ENCODE measurements at places on chromosomes 5 and 9. TPM values are rescaled to one million over a fixed set of nuclear protein-coding genes. Genes with fewer than 3 reads are reported as not detected.

DNA sequence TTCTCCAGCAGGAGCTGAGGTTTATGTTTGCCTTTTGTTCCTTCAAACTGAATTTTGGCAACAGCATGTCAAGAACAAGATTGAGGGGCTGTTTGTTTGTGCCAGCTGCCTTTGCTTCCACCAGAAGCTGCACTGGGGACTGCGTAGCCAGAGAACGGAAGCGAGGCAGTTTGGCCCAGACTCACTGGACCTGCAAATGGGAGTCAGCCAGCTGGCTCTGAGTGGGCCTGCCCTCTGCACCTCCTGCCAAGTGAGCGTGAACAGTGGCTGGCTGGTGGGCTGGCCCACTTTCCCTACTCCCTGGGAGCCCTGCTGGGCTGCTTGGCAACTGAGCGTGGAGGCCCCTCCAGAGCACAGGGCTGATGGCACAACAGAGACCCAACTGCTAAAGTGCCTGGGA is 111.6 kb downstream of the GALNT10 start:
- no peak for DNase-seq
- H3K27ac ChIP-seq = no peak overlapping the region
- no peaks in the 10 kb centered on the region for H3K4me1 ChIP-seq
- H3K4me3 ChIP-seq = no peak overlapping the region
- H3K36me3 ChIP-seq = no peaks in the 10 kb centered on the region
- H3K27me3 ChIP-seq = no peaks in the 10 kb centered on the region

DNA sequence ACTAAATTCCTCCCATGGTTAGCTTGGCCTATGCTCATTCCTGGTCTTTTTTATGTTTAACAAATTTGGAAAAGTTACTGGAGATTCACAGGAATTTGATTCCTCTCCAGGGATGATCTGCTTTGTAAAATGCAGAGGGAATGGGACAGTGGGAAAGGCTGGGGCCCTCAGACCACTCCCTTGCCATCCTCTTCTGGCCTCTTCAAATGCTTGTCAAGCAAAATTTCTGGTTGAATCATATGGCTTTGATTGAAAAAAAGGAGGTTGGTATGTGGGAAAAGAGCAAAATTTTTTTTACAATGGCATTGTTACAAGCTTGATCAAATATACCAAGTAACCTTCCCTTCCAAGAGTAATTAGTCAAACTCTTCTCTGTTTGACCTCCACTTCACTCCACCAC is 225.1 kb downstream of the PIK3R1 start:
- H3K4me3 ChIP-seq = no peak overlapping the region
- no peaks in the 10 kb centered on the region for H3K36me3 ChIP-seq
- H3K27ac ChIP-seq = peak overlapping the region; percentile 30
- H3K27me3 ChIP-seq = no peaks in the 10 kb centered on the region
- DNase-seq = no peak

GRCh38 chr9:86098824-86099700 is at the start of gene GOLM1:
Gene GOLM1, minus strand, starts transcription at chr9:86099558. Its CDS starts 20,238 bp downstream, at chr9:86079320.
- H3K36me3 ChIP-seq = no peaks in the 10 kb centered on the region
- peak within 1 kb of the TSS; percentile 86 for H3K27ac ChIP-seq
- no peaks in the 10 kb centered on the region for H3K4me1 ChIP-seq
- H3K27me3 ChIP-seq = no peaks in the 10 kb centered on the region
- no peak for DNase-seq
- peak within 1 kb of the TSS; percentile 73 for H3K4me3 ChIP-seq

- H3K36me3 ChIP-seq = no peaks in the 10 kb centered on the region
- no peaks in the 10 kb centered on the region for H3K4me1 ChIP-seq
- H3K4me3 ChIP-seq = no peak overlapping the region
- no peaks in the 10 kb centered on the region for H3K27me3 ChIP-seq
- no peak for DNase-seq
These were observed 668.8 kb upstream of the RGMB start for GRCh38 chr5:98104454-98105188.

DNA sequence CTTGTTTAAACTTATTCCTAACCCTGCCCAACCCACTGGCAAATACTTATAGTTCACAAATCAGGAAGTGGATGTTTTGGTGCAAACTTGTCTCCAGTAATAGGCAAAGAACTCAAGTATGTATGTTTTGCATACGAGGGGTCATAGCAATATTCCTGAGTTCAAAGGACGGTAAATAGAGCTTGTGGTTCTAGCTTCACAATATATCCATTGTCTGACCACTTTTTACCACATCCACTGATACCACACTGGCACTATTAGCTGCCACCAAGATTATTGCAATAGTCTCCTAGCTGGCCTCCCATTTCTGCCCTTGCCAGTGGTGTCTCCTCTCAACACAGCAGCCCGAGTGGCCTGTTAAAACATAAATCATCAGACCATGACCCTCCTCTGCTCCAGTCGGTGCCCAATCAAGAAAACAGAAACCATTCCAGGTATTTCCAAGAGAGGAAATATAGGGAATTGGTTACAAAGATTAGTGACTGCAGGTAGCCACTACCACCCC is 17.0 kb downstream of the GRXCR2 start:
- H3K4me1 ChIP-seq = no peaks in the 10 kb centered on the region
- DNase-seq = no peak
- H3K27me3 ChIP-seq = no peaks in the 10 kb centered on the region
- H3K27ac ChIP-seq = peak overlapping the region; percentile 69
- no peaks in the 10 kb centered on the region for H3K36me3 ChIP-seq

DNA sequence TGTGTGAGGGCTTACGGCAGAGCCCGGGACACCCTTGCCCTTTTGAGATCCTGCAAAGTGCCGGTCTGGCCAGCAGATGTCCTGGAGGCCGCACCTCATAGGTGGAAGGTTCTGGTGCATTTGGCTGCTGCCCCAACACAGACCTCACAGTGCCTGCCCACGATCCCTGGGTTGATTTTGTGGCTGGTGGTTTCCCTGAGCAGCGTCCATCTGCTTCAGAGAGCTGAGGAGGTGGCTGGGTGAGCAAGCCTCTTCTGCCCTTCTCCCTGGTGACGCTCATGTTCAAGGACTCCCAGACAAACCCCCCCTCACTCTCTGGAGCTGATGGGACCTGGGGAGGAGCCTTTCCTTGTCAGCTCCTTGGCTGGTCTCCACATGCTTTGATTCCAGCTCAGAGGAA is 18.9 kb downstream of the BNIP1 start:
- DNase-seq = no peak
- H3K27ac ChIP-seq = no peak overlapping the region
- H3K4me1 ChIP-seq = no peaks in the 10 kb centered on the region
- no peaks in the 10 kb centered on the region for H3K27me3 ChIP-seq
- no peak overlapping the region for H3K4me3 ChIP-seq

DNA sequence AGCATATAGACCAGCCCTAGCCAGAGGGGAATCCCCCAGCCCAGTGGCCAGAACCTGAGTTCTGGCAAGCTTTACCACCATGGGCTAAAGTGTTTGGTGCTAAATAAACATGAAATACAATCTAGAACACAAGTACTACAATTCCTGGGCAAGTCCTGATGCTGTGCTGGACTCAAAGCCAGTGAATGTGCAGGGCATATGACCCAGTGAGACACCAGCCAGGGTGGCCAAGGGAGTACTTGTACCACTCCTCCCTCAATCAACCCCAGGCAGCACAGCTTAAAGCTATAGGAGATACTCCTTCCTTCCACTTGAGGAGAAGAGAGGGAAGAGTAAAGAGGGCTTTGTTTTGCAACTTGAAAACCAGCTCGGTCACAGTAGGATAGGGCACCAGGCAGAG is 63.6 kb downstream of the SSBP2 start:
- H3K36me3 ChIP-seq = no peaks in the 10 kb centered on the region
- H3K27ac ChIP-seq = no peak overlapping the region
- no peak overlapping the region for H3K4me3 ChIP-seq
- no peak for DNase-seq

GRCh38 chr5:2353871-2354440 is 397.5 kb downstream of the IRX2 start:
- H3K36me3 ChIP-seq = no peaks in the 10 kb centered on the region
- H3K4me3 ChIP-seq = no peak overlapping the region
- no peaks in the 10 kb centered on the region for H3K4me1 ChIP-seq
- no peak for DNase-seq
- no peak overlapping the region for H3K27ac ChIP-seq
- H3K27me3 ChIP-seq = no peaks in the 10 kb centered on the region

- no peak overlapping the region for H3K27ac ChIP-seq
- H3K4me3 ChIP-seq = no peak overlapping the region
- no peaks in the 10 kb centered on the region for H3K36me3 ChIP-seq
- no peaks in the 10 kb centered on the region for H3K27me3 ChIP-seq
- DNase-seq = no peak
- no peaks in the 10 kb centered on the region for H3K4me1 ChIP-seq
These were observed 436.7 kb downstream of the CTNND2 start for GRCh38 chr5:11467588-11467987.

DNA sequence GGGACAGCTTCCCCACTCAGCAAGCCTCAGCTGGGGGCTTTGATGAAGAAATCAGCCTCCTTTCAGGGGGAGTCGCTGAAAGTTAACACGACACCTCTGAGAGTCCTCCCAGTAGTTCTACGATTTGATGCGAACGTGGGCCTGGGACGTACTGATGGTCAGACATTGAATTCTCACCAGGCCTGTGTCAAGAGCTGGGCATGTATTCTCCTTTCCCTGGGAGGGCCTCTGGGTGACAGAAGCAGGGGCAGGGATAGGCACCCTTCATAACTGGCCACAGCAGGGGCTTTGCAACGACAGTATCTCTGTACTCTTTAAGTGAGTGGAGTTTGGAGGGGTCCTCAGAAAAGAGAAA is 15.6 kb upstream of the COL5A1 start:
- no peak overlapping the region for H3K27ac ChIP-seq
- peaks cover 32% of the 10 kb centered on the region for H3K27me3 ChIP-seq
- no peaks in the 10 kb centered on the region for H3K36me3 ChIP-seq
- no peak overlapping the region for H3K4me3 ChIP-seq
- no peaks in the 10 kb centered on the region for H3K4me1 ChIP-seq

- H3K36me3 ChIP-seq = no peaks in the 10 kb centered on the region
- DNase-seq = no peak
- no peak overlapping the region for H3K27ac ChIP-seq
- H3K4me3 ChIP-seq = no peak overlapping the region
- no peaks in the 10 kb centered on the region for H3K27me3 ChIP-seq
These were observed 77.9 kb downstream of the FBXL7 start for GRCh38 chr5:15577831-15578230.

DNA sequence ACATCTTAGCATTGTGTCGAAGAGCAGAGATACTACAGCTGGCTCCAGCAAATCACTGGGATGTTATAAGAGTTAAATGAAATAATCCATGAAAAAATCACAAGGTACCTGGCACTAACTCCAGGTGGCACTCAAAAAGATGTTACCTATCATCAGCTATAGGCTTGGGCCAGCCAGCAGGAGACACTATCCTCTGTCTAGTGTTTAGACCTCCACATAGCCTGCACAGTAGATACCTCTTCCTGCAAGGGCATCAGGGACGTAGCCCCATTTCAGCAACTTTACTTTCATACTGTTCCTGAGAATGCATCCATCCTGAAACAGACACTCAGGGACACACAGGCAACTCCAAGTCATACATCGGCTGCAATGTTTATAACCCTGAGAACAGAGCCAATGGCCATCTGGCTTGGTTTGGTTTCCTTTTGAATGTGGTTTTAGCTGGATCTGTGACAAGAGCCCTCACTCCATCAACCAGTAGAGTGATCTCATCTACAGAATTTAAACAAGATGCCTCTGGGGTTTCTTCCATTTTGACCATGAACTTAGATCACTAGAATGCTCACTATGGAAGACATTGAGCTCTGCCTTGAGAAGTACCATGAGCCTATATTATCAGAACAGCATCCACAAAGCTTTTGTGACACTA is 69.9 kb downstream of the TLE1 start:
- no peak overlapping the region for H3K27ac ChIP-seq
- no peak for DNase-seq
- H3K4me1 ChIP-seq = no peaks in the 10 kb centered on the region
- H3K27me3 ChIP-seq = no peaks in the 10 kb centered on the region
- no peaks in the 10 kb centered on the region for H3K36me3 ChIP-seq

DNA sequence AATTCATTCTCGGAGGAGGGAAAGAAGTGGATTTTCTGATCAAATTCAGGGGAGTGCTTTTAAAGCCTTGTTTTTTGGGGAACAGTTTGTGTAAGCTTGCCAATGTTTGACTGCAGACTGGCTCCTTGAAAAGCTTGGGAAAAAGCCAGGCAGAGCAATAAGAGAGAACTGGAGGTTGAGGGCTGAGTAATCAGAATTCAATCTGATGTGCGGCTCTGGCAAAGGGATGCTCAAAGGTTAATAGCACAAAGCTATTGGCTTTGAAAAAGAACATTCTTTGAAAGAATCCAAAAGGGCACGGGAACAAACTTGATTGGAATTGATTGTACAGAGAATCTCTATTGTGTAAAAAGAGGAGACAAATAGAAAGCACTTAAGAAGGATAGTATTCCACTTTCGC is 279.3 kb downstream of the YTHDC2 start:
- H3K27me3 ChIP-seq = no peaks in the 10 kb centered on the region
- H3K27ac ChIP-seq = no peak overlapping the region
- H3K4me3 ChIP-seq = no peak overlapping the region
- no peaks in the 10 kb centered on the region for H3K36me3 ChIP-seq
- no peaks in the 10 kb centered on the region for H3K4me1 ChIP-seq

- no peak overlapping the region for H3K27ac ChIP-seq
- no peak overlapping the region for H3K4me3 ChIP-seq
- no peak for DNase-seq
- no peaks in the 10 kb centered on the region for H3K4me1 ChIP-seq
- no peaks in the 10 kb centered on the region for H3K36me3 ChIP-seq
These were observed 66.1 kb upstream of the ADRA1B start for GRCh38 chr5:159850160-159850559.

DNA sequence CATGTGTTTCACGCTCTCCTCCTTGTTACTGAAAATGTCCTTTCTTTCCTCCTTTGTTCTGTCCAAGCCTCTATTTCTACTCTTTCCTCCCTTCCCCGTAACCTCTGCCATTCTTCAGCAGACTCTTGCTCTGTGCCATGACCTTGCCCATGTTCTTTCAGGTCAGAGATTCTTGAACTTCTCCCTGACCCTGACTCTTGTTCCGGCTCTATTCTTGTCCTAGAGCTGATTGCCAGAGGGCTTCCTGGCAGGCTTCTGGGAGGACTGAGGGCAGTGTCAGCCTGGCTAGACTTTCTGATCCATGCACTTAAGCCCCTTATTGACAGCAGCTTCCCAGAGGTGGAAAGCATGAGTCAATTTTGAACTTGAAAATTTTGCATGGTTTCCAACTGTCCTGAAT is 174.2 kb downstream of the TMEM161B start:
- H3K4me3 ChIP-seq = no peak overlapping the region
- DNase-seq = no peak
- no peak overlapping the region for H3K27ac ChIP-seq
- H3K27me3 ChIP-seq = no peaks in the 10 kb centered on the region

DNA sequence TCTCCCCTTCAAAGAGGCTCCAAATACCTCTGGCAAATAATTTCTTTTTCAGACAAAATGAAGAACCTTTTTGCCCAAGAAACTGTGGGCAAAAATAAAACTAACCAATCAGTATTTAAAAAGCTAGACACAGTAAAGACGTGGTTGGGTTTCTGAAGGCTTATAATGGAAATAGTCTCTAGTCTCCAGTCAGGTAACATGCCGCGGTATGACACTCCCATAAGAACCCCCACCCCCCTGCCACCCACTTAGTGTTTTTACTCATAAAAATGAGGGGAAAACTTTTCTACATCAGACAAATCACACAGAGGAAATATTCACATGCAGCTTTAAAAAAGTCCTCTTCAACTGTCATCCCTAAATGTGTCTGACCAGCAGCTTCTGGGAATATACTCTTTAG is 105.3 kb downstream of the THBS4 start:
- peak overlapping the region; percentile 88 for H3K27ac ChIP-seq
- no peaks in the 10 kb centered on the region for H3K4me1 ChIP-seq
- no peak for DNase-seq
- H3K27me3 ChIP-seq = no peaks in the 10 kb centered on the region

LPAR1 gene
- 138 TPM for total RNA-seq

SPINK5 gene
- 0.16 TPM for total RNA-seq

IFNB1 gene
- total RNA-seq = not detected

FCN1 gene
- 5.1 TPM for total RNA-seq

IL13 gene
- total RNA-seq = not detected

ZSWIM6 gene
- total RNA-seq = 11.2 TPM

Measured in breast epithelium (tissue), 4 donors.